HepG2 (cell line): ENCODE measurements at places on chromosomes 5 and 9. TPM values are rescaled to one million over a fixed set of nuclear protein-coding genes. Genes with fewer than 3 reads are reported as not detected.

- DNase-seq, result peak; percentile 28
- H3K4me3 ChIP-seq, result no peak overlapping the region; the same call in 1 of the 2 replicates
- no peaks in the 10 kb centered on the region for H3K4me1 ChIP-seq
- no peaks in the 10 kb centered on the region for H3K36me3 ChIP-seq
- H3K27me3 ChIP-seq, result no peaks in the 10 kb centered on the region; the same call in 1 of the 2 replicates
- H3K27ac ChIP-seq, result no peak overlapping the region
These were observed 43.1 kb downstream of the BOD1 start for GRCh38 chr5:173573126-173573960.

DNA sequence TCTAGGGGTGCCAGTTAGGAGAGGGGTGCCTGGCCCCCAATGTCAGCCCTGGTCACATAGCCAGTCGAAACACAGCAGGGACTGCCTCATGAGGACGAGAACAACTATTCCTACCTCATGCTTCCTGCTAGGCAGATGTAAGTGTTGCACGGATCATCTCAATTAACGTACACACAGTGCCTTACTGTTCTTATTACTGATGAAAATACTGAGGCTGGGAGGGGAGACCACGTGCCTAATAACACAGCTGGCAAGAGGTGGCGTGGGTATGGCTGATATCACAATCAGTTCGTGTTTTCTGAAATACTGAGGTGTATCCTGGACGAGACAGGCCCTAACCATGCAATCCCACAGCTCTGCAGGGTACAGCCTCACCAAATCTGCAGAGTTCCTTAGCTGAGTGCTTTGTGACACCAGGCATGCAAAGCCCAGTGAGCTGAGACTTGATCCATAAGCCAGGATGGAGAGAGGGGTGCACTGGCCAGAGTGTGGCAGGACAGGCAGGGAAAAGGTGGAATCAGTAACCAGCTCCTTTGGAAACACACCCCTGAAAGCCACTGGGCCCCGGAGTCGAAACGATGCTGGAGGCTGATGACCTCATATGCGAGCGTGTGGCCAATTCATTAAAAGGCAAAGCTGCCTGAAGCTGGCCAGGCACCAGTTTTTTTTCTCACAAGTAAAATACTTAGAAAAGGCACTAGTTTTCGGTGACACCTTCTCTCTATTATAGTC lies 63.9 kb downstream of the PRRT1B start:
- no peak overlapping the region for H3K4me3 ChIP-seq
- H3K36me3 ChIP-seq, result peaks cover 4% of the 10 kb centered on the region
- H3K4me1 ChIP-seq, result peaks cover 53% of the 10 kb centered on the region
- H3K27ac ChIP-seq, result no peak overlapping the region

PLAC8L1 gene
- total RNA-seq, result not detected in 2 replicates

DNA sequence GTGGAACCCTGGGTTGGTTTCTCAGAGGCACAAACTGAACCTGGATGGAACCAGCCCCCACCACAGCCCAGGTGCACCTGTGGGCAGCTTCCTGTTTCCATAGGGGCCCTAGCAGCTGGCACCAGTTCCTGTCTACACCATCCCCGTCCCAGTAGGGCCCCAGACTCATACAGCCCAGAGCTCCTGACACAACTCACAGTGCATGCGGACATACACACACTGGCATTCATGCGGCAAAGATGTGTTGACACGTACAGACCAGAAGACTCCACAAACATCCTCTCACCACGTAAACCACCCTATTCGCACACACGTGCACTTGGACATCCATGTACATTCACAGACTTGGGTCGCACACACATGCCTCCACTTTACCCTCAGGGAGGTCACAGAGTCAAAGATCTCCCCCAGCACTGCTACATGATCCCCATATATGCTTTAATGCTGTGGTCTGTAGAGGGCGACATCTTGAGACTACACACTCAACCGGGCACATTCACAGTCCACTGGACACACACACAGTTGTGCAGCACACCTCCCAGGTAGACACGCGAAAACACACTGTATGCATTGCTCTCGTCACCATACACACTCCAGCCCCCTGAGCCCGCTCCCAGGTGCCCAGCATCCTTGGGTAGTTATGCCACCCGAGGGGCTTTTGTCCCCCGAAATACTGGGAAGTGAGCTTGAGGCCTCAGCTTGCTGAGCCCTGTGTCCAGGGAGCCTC lies 22.4 kb downstream of the CXXC5 start:
- H3K4me1 ChIP-seq, result peaks cover 66% of the 10 kb centered on the region
- DNase-seq, result peak; percentile 45
- H3K27ac ChIP-seq, result peak overlapping the region; percentile 56
- no peaks in the 10 kb centered on the region for H3K27me3 ChIP-seq
- H3K36me3 ChIP-seq, result 0 out of 3 replicates have a peak, but pooled peaks cover 5% of the 10 kb centered on the region

GRCh38 chr9:14350349-14350728 lies 36.4 kb upstream of the NFIB start:
- H3K36me3 ChIP-seq, result no peaks in the 10 kb centered on the region
- no peak overlapping the region for H3K27ac ChIP-seq
- no peak for DNase-seq

DNA sequence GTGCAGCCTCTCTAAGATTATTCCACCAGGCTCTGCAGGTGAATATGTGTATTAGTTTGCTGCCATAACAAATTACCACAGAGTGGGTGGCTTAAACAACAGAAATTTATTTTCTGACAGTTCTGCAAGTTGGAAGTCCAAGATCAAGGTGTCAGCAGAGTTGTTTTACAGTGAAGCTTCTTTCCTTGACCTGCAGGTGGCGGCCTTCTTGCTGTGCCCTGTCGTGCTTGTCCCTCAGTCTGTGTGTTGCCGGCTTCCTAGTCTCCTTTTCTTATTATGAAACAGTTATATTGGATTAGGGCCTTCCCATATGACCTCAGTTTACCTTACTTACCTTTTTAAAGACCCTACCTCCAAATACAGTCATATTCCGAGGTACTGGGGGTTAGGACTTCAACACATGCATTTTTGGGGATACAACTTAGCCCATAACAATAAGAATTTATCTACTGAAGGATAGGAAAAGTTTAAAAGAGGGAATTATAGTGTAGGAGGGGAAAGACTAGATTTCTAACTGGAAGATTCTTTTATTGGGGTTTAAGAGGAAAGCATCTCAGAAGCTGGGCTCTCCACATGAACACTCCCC lies 97.4 kb downstream of the OSTF1 start:
- peak; percentile 16 for DNase-seq
- H3K27ac ChIP-seq, result no peak overlapping the region
- no peaks in the 10 kb centered on the region for H3K27me3 ChIP-seq
- no peaks in the 10 kb centered on the region for H3K4me1 ChIP-seq
- H3K4me3 ChIP-seq, result no peak overlapping the region

RFK gene
- 37.2 and 56.5 TPM in 2 replicates for total RNA-seq

- H3K4me1 ChIP-seq, result peaks cover 57% of the 10 kb centered on the region
- no peak overlapping the region for H3K4me3 ChIP-seq
- no peaks in the 10 kb centered on the region; the same call in 2 of the 3 replicates for H3K27me3 ChIP-seq
- DNase-seq, result no peak
- no peaks in the 10 kb centered on the region for H3K36me3 ChIP-seq
These were observed 4.5 kb downstream of the OCLN start for GRCh38 chr5:69497006-69497520.

LSM11 gene
- total RNA-seq, result 7.2 and 9.9 TPM in 2 replicates

ELAVL2 gene
- total RNA-seq, result not detected in 2 replicates

UBAC1 gene
- 28.7 and 32.2 TPM in 2 replicates for total RNA-seq

FAT2 gene
- total RNA-seq, result not detected in 2 replicates

ENTPD8 gene
- 0.21 and 0.44 TPM in 2 replicates for total RNA-seq

DNA sequence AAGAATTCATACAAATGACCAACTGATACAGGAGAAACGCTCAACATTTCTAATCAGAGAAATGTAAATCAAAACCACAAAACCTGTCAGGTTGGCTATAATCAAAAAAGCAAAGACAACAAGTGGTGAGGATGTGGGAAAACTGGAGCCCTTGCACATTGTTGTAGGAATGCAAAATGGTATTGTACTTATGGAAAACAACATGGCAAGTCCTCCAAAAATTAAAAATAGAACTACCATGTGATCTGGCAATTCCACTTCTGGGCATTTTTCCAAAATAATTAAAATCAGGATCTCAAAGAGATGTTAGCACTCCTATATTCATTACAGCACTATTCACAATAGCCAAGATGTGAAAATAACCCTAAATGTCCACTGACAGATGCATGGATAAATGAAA lies 76.1 kb downstream of the FNIP1 start:
- no peak overlapping the region for H3K4me3 ChIP-seq
- no peaks in the 10 kb centered on the region for H3K4me1 ChIP-seq
- H3K27me3 ChIP-seq, result no peaks in the 10 kb centered on the region

GRCh38 chr5:32038523-32038922 lies 135.6 kb downstream of the GOLPH3 start:
- no peak for DNase-seq
- H3K27me3 ChIP-seq, result no peaks in the 10 kb centered on the region
- H3K4me1 ChIP-seq, result no peaks in the 10 kb centered on the region
- H3K36me3 ChIP-seq, result no peaks in the 10 kb centered on the region
- no peak overlapping the region for H3K4me3 ChIP-seq

DNA sequence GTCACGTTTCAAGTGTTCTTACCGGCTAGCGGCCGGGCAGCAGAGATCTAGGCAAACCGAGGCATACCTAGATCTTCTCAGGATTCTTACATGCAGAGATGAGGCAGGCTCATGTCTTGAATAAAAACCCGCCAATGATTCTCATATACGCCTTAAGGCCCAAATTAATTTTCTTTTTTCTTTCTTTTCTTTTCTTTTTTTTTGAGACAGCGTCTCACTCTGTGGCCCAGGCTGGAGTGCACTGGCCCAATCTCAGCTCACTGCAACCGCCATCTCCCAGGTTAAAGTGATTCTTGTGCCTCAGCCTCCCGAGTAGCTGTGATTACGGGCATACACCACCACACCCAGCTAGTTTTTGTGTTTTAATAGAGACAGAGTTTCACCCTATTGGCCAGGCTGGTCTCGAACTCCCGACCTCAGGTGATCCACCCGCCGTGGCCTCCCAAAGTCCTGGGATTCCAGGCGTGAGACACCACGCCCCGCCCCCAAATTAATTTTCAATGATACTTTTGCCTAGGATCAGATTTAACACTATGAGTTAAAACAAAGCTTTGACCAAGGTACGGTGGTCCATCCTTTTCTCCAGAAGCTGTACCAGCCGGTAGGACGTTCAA lies 1.5 kb downstream of the C9orf40 start:
- H3K4me1 ChIP-seq, result peaks cover 43% of the 10 kb centered on the region
- H3K4me3 ChIP-seq, result peak overlapping the region; percentile 89
- H3K27me3 ChIP-seq, result no peaks in the 10 kb centered on the region; the same call in 2 of the 3 replicates

SLIT3 gene
- total RNA-seq, result not detected in 2 replicates

DNA sequence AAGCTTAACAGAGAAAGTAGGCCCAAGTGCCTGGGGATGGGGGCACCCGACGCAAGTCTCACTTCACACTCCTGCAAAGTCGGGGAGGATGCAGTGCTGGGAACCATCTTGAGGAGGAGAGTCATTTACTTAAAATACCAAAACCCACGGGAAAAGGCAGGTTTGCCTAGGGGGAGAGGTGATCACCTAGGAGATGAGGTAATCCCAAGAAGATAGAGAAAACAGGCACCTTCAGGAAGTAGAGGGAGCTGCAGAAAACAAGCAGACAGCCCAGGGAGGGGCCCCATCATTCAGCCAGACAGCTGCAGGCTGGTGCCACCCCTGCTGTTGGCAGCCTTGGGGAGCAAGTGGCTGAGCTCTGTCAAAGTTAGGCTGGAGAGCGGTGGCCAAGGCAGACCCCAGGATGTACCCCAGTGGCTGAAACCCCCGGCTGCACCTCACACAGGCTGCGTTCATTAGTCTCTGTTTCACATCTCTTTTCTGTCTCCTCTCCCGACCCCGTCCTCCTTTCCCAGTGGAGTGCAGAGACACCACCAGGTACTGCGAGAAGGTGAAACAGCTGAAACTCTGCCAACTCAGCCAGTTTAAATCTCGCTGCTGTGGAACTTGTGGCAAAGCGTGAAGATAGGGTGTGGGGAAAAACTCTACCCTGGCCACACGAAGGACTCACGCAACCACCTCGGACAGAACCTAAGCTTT lies 124.9 kb downstream of the SAXO1 start:
- H3K27ac ChIP-seq, result no peak overlapping the region
- H3K27me3 ChIP-seq, result peaks cover 26% of the 10 kb centered on the region; the same call in 2 of the 3 replicates
- peaks cover 8% of the 10 kb centered on the region; the same call in 1 of the 2 replicates for H3K4me1 ChIP-seq
- H3K4me3 ChIP-seq, result no peak overlapping the region
- H3K36me3 ChIP-seq, result no peaks in the 10 kb centered on the region
- no peak for DNase-seq

DNA sequence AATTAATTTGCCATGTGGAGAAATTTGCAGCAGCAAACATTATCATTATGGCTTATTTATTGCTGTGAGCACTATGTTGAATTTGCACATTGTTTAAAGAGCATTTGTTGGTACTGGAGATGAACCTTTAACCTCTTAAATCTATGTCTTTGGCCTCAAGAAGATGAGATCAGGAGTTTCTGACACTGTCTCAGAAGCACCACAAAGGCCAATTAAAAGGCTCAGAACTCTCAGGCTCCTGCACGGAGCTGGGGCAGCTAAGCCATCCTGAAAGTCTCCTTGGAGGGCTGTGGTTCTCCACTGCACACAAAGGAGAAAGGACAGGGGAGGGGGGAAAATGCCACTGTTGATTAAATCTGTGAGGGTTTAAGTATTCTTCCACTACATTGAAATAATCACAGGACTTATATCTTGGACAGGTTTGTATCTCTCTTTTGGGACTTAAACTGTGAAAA lies 33.1 kb downstream of the ZNF366 start:
- H3K4me3 ChIP-seq, result no peak overlapping the region
- H3K27ac ChIP-seq, result no peak overlapping the region
- no peak for DNase-seq
- H3K4me1 ChIP-seq, result no peaks in the 10 kb centered on the region
- H3K27me3 ChIP-seq, result no peaks in the 10 kb centered on the region

NAIP gene
- 2.1 and 4.7 TPM in 2 replicates for total RNA-seq

GRCh38 chr5:164475339-164475977 lies 970.0 kb downstream of the MAT2B start:
- H3K4me3 ChIP-seq, result no peak overlapping the region
- no peaks in the 10 kb centered on the region for H3K4me1 ChIP-seq
- no peaks in the 10 kb centered on the region for H3K27me3 ChIP-seq

DNA sequence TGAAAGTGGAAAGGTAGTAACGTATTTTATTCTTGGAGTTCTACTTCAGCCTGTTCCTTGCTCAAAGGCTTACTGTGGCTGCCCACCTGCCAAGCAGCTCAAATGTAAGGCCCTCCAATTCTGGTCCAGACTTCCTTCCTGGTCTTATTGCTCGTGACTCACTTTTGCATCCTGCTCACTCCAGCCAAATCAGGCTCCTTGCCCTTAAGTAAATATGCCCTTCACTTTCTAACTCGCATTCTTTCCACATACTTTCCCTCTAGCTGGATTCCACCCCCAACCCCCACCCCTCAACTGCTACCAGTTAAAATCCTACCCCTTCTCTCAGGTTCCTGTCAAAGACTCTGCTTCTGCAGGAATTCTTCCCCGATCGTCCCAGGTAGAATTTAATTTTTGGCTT lies 96.6 kb downstream of the GALNT10 start:
- no peak overlapping the region for H3K27ac ChIP-seq
- H3K4me3 ChIP-seq, result no peak overlapping the region
- DNase-seq, result peak; percentile 80
- H3K36me3 ChIP-seq, result no peaks in the 10 kb centered on the region
